ENCODE measurements at places on chromosomes 1 and 21.

DNA sequence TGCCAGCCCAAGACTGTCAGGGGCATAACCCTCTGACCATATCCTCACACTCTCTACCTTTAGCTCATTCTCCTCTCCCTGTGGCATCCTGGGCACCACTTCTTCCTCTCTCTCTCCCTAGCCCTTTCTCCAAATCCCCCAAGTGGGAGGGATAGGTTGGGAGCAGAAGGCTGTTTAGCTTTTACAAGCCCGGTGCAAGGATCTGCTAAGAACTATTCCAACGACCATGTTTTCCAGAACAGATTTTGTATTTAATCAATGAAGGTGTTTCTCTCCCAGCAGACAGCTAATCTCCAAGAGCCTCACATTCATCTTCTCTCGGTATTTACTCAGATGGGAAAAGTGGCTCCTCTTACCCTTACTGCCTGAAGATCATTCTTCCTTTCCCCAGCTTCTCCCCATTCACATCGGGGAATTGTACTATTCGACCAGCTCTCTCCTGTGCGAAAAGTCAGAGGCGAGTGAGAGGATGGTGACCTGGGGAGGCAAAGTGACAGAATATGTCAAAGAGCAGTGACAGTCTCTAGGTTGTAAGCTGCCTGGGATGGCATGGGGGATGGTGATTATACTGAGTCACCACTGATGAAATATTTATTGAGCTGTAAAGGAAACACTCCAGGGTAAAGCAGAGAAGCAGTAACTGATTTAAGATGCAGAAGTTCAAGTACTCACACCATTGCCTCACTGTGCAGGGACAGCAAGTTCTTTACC, 47.0 kb upstream of the RBM15 start:
- peak; percentile 62 for DNase-seq

DNA sequence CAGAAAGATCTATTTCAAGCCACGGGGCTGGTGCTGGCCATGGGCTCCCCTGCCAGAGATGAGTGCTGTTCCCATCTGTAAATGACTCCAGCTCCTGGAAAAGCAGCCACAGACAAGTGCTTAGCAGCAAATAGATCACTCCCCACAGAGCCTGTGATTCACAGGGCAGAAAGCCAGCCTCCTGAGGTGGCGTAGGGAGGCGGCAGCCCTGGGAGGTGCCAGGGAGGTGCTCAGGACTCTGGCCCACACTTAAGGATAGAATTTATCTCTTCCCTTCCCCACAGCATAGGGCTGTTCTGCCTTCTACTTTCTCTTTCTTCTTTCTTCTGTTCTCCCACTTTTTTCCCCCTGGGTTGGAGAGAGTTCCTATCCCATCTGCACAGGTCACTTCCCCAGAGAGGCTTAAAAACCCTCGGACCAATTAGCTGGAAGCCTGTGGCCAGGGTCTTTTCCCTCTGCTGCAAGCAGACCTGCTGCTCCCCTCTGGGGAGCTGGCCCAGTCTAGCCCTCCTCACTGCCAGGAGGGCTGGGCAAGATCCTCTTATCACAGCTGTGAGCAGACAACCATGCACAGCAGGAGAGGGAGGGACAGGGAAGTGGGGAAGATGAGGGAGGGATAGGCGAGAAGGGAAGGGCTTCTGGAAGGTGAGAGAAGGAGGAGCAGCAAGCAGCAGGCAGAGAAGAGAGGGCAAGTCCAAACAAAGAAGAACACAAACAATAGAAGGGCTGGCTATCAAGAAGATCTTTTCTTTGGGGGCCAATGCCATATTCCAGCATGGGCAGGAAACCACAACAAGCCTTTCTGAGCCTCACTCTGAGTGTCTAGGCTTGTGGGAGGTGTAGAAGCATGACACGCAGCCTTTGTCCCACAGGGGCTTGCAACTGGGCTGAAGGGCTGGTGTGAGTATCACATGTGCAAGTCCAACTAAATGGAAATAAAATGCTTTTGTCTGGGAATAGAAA, 41.0 kb downstream of the KCND3 start:
- DNase-seq, result no peak

GRCh38 chr1:214446772-214447556, 104.4 kb downstream of the PTPN14 start:
- DNase-seq, result peak; percentile 79

DNA sequence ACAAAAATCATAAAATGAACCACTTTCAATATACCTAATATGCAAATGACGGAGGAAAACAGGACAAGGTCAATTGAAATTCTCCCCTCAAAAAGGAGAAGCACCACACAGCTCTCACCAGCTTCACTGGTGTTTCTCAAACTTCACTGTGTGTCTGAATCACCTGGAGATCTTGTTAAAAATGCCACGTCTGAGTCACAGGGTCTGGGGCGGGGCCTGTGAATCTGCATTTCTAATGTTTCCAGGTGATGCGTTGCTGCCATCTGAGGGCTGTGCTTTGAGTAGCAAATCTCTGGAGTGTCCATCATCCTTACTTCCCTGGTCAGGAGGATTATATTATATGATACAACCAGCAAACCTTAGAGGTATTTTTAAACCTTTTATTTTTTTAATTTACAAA, 9.0 kb downstream of the CLDN19 start:
- DNase-seq, result no peak

- no peak for DNase-seq
Observed at GRCh38 chr1:66770694-66771093, 18.4 kb downstream of the DYNLT5 start.
